ENCODE measurements at places on chromosomes 7 and 10. TPM values are rescaled to one million over a fixed set of nuclear protein-coding genes. Genes with fewer than 3 reads are reported as not detected.

CALHM2 gene
- total RNA-seq: 19.0 TPM

FANK1 gene
- total RNA-seq: 0.84 TPM

FGL2 gene
- total RNA-seq: 0.15 TPM

PPP1R3C gene
- total RNA-seq: 3.9 TPM

Measured in bronchus fibroblast of lung (primary cell).